ENCODE measurements at places on chromosomes 4 and X. TPM values are rescaled to one million over a fixed set of nuclear protein-coding genes. Genes with fewer than 3 reads are reported as not detected.

CENPVL2 gene
- not detected for total RNA-seq

DNA sequence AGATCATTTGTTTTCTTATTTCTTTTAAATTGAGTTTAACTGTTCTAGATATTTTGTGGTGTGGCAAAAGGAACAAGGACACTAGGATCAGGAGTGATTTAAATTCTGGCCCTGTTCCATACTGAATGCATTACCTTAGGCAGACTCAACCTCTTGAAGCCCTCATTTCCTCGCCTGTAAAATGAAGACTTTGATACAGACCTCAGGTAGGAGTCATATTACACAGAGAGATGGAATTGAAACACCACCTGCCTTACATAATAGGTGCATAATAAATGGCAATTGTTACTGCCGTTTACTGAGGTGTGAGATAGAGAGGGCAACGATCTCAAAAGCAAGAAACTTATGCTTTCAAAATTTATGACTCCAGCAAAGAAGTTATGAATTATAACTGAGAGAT, 28.2 kb upstream of the RASSF6 start:
- H3K27ac ChIP-seq = no peak overlapping the region
- H3K36me3 ChIP-seq = no peaks in the 10 kb centered on the region
- no peaks in the 10 kb centered on the region for H3K27me3 ChIP-seq
- no peaks in the 10 kb centered on the region for H3K4me1 ChIP-seq
- DNase-seq = no peak
- H3K4me3 ChIP-seq = no peak overlapping the region

DNA sequence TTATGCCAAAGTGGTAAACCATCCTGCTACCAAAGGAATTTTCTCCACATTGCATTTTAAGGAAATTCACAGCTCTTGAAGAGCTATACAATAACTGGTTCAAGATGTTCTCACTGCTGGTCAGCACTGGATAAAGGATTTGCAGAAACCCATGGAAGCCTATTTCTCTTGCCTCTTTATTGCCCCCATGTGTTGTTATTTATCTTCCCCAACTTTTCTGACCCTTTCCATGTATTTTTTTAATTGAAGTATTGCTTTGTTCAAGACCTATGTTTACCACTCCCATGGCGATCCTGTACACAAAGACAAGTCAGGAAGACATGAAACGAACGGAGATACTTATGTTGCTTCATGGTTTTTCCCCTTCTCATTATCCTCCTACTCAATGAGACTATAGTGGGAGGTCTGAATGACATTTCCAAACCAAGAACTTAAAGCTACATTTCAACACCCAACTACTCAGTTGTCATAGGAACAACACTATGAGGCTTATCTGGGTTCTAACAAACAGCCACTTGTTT, 566.4 kb upstream of the DIPK2B start:
- no peaks in the 10 kb centered on the region for H3K27me3 ChIP-seq
- no peak overlapping the region for H3K4me3 ChIP-seq
- no peak for DNase-seq
- peak overlapping the region; percentile 39 for H3K27ac ChIP-seq
- no peaks in the 10 kb centered on the region for H3K36me3 ChIP-seq

DNA sequence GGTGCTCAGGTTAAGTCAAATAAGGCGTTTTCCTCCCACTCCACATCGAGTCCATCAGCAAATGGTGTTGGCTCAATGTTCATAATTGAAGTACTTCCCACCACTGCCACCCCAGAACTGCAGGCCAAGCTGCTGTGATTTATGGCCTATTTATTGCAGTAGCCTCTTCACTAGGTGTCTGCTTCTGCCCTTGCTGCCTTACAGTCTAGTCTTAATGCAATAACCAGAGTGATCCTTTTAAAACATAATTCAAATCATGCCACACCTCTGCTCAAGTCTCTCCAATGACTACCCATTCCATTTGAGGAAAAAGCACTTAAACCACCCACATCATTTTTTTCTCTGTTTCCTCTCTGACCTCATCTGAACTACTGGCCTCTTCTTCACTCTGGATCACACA, 220.3 kb downstream of the KCNIP4 start:
- DNase-seq = no peak
- H3K27ac ChIP-seq = no peak overlapping the region
- no peaks in the 10 kb centered on the region for H3K27me3 ChIP-seq
- no peak overlapping the region for H3K4me3 ChIP-seq

DNA sequence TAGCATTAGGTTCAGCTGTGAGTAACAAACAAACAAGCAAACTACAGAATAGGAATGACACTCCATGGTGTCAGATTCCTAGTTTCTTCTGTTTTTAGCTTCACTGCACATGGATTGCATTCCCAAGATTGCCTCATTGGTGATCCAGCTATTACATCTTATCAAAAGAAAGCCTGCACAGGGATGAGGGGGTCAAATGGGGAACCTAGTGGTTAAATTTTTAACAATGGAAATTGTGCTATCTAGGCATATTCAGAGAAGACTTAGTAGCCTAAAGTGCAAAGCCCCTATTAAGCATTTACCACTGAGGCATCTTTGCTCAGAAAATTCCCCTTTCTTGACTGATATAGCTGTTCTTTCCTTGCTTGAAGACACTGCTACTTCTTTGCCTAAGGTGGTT, 3.9 kb upstream of the TTC29 start:
- peaks cover 4% of the 10 kb centered on the region for H3K27me3 ChIP-seq
- H3K4me1 ChIP-seq = peaks cover 5% of the 10 kb centered on the region
- no peak for DNase-seq
- H3K27ac ChIP-seq = no peak overlapping the region
- no peak overlapping the region for H3K4me3 ChIP-seq
- no peaks in the 10 kb centered on the region for H3K36me3 ChIP-seq

MSX1 gene
- total RNA-seq = 0.75 TPM

- H3K27me3 ChIP-seq = no peaks in the 10 kb centered on the region
- H3K4me1 ChIP-seq = peaks cover 13% of the 10 kb centered on the region
- H3K4me3 ChIP-seq = no peak within 1 kb of the TSS
Observed at GRCh38 chrX:153925739-153926551, at the start of gene ARHGAP4. ARHGAP4 (minus strand) TSS chrX:153926264; CDS start chrX:153926202, 62 bp downstream.

DNA sequence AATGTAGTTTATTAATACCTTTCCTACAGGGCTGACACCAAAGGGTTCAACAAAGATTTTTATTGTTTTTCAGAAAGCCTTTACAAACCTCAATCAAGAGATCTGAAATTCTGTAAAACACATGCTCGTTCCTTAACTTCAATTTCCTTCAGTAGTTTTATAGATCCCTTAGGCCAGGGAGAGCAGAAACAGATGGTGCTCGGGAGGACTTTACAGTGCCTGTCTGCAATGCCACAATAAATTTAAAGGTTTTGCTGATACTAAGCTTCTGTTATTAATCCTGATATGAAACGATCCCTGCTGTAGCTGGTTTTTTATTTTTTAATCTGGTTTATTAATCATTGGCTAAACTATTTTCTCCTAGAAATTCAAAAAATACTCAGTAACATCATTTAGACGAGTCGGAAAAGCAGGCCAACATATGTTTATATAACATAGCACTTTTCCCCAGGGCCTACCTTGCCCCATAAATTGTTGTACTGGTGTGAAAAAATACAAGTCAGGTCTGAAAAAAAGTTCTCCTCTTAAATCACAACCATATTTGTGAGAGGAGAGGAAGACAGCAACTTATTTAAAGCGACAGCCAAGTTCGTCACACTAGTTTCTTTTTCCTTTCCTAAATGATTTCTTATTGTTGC, 39.8 kb downstream of the SHISA3 start:
- no peak for DNase-seq
- no peaks in the 10 kb centered on the region for H3K27me3 ChIP-seq
- no peaks in the 10 kb centered on the region for H3K36me3 ChIP-seq
- H3K27ac ChIP-seq = no peak overlapping the region
- H3K4me1 ChIP-seq = no peaks in the 10 kb centered on the region
- H3K4me3 ChIP-seq = no peak overlapping the region

PITX2 gene
- not detected for total RNA-seq

DNA sequence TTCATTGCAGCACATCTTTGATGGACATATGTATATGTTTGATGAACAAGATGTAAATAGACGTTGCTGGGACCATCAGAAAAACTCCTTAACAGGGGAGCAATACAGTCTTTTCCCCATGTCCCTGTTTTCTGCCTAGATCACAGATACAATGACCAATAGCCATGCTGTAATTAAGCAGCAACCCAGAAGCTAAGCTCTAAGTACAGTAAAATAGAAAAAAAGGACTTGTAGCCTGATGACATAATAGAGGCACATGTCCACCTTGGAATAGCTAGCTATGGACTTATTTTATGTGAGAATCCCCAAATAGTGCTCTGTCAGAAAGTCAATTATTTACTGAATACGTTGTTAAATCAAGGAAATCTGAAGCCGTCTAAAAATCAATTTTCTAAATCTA, 14.9 kb downstream of the FAM13A start:
- H3K27ac ChIP-seq = no peak overlapping the region
- H3K4me3 ChIP-seq = no peak overlapping the region
- H3K4me1 ChIP-seq = no peaks in the 10 kb centered on the region
- no peaks in the 10 kb centered on the region for H3K27me3 ChIP-seq
- H3K36me3 ChIP-seq = no peaks in the 10 kb centered on the region
- no peak for DNase-seq

RAI2 gene
- total RNA-seq = 6.8 TPM

- no peaks in the 10 kb centered on the region for H3K4me1 ChIP-seq
- H3K27ac ChIP-seq = no peak overlapping the region
- H3K4me3 ChIP-seq = peak overlapping the region; percentile 26
- no peaks in the 10 kb centered on the region for H3K27me3 ChIP-seq
- H3K36me3 ChIP-seq = no peaks in the 10 kb centered on the region
Observed at GRCh38 chrX:6225911-6226595, 2.6 kb downstream of the NLGN4X start.

- H3K4me3 ChIP-seq = no peak overlapping the region
- peak; percentile 81 for DNase-seq
- no peak overlapping the region for H3K27ac ChIP-seq
- no peaks in the 10 kb centered on the region for H3K36me3 ChIP-seq
- H3K4me1 ChIP-seq = peaks cover 6% of the 10 kb centered on the region
Observed at GRCh38 chr4:14168919-14169318, 541.4 kb upstream of the BOD1L1 start.

- H3K36me3 ChIP-seq = no peaks in the 10 kb centered on the region
- no peak for DNase-seq
- no peak overlapping the region for H3K27ac ChIP-seq
- no peak overlapping the region for H3K4me3 ChIP-seq
- H3K4me1 ChIP-seq = no peaks in the 10 kb centered on the region
Observed at GRCh38 chr4:137614491-137614890, 82.2 kb upstream of the PCDH18 start.

MAP7D2 gene
- 0.09 TPM for total RNA-seq

DNA sequence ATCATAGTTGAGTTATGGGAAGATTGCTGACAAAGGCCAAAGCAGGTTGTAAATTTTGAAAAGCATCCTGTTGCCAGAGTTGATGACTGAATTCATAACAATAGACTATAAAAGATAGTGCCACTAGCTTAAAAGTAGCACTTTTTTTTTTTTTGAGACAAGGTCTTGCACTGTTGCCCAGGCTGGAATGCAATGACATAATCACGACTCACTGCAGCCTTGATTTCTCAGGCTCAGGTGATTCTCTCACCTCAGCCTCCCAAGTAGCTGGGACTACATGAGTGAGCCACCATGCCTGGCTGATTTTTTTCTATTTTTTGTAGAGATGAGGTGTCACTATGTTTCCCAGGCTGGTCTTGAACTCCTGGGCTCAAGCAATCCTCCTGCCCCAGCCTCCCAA, 122.7 kb downstream of the SPOCK3 start:
- H3K4me3 ChIP-seq = no peak overlapping the region
- H3K27me3 ChIP-seq = no peaks in the 10 kb centered on the region
- H3K36me3 ChIP-seq = no peaks in the 10 kb centered on the region
- DNase-seq = no peak
- H3K4me1 ChIP-seq = no peaks in the 10 kb centered on the region
- H3K27ac ChIP-seq = no peak overlapping the region

APEX2 gene
- 7.6 TPM for total RNA-seq

DNA sequence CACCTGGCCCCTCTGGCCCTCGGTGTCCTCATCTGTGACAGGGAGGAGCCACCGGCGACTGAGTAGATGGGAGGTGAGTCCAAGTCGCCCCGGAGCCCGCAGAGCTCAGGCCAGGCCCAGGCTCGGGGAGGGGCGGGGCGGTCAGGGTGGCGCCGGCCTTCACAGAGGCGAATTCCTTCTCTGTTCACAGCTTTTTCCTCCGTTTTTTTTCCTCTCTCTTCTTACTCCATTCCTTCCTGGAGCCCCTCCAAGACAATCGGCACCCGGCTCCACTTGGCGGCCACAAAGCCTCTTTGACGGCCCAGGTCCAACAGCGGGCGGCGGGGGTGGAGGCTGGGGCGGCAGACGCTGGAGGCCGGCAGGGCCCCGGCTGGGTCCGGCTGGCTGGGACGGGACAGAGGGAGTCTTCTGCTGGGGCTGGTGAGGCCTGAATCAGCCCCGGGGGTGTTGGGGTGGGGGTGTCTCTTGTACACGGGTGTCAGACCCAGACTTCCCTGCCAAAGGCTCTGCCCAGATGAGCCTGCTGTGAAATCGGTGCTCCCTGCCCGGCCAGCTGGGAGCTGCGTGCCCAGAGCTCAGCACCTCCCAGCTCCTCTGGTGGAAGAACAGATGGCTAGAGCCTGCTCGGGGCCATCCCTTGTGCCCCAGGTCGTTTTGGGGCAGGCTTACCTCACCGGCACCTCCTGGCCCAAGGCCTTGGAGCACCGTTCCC, 22.6 kb downstream of the FGFRL1 start:
- no peaks in the 10 kb centered on the region for H3K4me1 ChIP-seq
- H3K4me3 ChIP-seq = no peak overlapping the region
- H3K36me3 ChIP-seq = no peaks in the 10 kb centered on the region
- H3K27ac ChIP-seq = no peak overlapping the region
- no peaks in the 10 kb centered on the region for H3K27me3 ChIP-seq

DNA sequence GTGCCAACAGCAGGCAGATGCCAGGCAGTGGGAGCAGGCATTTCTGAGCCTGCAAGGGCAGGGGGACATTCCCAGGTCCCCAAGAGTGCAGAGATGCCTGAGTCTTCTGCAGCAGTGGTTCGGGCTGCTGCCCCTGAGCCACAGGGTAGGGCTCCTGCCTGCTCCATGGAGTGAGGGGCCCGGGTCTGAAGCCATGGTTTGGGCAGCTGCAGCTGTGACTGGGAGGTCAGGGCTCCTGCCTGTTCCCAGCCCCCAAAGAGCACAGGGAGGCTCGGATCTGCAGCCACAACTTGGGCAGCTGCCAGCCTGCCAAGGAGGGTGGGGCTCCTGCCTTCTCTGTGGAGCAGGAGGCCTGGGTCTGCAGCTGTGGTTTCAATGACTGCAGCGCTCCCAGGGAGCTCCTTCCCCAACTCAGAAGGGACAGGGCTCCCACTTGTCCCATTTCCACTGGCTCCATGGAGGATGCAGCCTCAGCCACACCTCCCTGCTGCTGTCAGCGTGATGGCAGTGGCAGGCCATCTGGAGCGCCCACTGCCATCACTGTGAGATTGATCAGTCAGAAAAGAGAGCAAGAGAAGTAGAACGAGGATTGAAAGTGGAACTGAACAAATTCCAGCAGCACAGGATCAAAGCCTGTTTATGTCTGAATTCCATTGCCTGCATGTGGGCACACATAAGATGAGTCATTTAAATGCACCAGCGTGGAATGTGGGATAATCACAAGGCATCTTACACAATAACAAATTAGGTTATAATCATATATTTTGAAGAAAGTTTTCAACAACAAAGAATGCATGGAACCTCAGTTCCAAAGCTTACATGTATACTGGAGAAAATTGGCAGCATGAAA, 93.1 kb upstream of the CXorf51A start:
- no peaks in the 10 kb centered on the region for H3K36me3 ChIP-seq
- peak; percentile 47 for DNase-seq
- H3K4me3 ChIP-seq = no peak overlapping the region
- no peak overlapping the region for H3K27ac ChIP-seq

All from pancreas (tissue), 10 donors.